ENCODE measurements at places on chromosomes 1 and 21.

DNA sequence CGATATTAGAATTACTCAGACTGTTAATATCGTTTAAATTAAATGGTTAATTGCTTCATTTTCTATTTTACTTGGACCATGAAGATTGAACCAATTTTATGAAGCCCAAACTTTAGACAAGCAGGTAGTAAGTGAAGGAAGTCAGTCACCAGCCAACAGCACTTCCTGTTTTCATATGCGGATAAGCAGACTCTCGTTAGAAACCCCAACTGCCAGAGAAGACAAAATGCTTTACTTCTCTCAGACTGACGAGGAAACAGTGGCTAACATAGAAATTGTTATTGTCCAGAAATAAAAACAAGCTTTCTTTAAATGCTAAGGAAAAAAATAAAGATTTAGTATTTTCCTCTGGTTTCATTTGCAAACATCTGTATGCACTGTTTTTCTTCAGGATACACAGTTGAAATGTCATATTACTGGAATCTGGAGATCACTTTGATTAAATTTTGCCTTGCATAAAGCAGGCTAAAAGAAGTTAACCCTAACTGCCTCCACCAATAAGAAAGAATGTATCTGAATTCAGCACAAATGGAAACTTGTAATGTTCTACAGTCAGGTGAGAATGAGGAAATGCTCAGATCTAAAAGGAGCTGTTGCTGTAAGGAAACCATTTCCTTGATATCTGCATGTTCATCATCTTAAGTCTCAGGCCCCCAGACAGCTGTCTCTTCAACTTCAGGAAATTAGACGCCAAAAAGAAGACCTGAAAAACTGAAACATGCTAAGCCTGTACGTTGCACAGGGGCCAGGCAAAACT is 129.8 kb upstream of the SAMSN1 start:
- DNase-seq = no peak

DNA sequence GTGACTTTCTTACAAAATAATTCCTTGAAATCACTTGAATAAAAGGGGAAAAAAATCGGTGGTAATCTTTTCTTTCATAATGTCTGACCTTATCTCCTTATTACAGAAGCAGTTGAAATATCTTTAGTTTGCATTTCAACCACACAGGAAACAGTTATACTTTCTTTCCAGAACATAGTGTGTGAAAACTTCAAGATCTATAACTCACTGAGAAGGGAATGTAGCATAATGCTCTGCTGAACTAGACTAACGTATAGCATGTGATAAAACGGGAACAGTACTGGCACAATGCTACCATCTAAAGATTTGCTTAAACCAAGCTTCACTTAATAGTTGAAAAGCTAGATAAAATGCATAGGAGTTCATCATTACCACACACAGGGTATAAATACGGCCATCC is 45.0 kb downstream of the VAV3 start:
- DNase-seq = no peak

DNA sequence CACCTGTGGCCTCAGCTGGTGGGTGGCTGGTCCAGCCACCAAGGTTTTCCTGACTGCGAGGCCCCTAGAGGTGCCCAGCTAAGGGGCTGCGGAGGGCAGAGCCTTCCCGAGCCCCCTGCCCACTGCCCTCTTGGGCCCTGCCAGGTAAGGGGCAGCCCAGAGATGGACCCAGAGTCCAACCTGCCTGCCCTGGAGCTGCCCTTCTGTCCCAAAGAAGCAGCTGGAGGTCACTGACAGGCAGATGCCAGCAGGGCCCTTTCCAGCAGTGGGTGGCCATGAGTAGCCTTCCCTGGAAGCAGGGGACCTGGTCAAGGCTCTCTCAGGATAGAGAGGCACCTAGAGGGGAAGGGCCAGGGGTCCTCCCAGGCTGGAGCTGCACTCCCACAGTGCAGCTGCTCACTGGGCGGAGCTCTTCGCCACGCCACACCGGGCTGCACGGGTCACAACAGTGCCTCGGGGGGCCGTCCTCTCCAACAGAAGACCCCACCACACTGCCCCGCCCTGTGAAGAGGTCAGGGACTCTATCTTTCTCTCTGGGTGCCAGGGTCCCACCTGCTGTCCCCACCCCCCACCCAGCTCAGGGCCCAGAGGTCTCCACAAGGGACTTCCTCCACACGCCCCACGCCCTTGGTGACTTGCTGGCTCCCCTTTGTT is 10.9 kb upstream of the GNB1 start:
- DNase-seq = no peak

DNA sequence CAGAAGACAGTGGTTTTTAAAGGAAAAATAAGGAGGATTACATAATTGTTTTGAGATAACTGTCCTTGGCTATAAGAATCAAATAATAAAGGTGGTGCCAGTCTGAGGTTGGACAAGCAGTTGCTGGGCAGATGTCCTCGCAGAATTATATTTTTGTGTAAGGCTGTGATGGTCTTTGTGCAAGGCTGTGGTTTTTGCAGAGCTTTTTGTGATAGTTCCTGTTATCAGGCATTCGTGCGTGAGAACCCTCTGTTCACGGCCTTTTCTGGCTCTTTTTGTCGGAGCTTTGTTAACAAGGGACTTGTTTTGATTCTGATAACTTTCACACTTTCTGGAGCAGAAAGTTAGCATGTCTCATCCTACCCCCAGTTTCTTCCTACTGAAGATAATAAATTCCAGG is 33.4 kb downstream of the SH3BP5L start:
- no peak for DNase-seq

DNA sequence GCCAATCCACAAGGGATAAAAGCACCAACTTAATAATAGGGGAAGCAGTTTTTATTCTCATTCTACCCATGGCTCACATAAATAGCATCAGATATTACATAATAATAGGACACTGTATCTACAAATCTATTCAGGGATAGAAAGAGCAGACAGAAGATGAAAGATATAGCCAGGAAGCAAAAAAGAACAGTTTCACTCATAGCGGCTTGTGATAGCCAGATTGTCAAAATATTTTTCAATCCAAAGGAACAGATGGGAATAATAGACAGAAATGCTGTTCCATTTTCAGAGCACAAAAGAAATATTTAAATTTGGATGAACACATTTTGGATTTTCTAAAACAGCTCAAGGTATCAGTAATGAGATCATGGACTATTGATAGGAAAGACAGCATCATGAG is 232.5 kb upstream of the GREM2 start:
- DNase-seq = no peak
